Chondrocyte (in vitro differentiated cells): ENCODE measurements at places on chromosomes 2 and 18.

GRCh38 chr2:105387225-105387624, 11.6 kb downstream of the FHL2 start:
- DNase-seq, result no peak

GRCh38 chr18:54086046-54086802, 138.2 kb downstream of the MBD2 start:
- DNase-seq, result no peak

GRCh38 chr2:54726940-54727339, 3.5 kb downstream of the EML6 start:
- DNase-seq, result no peak

DNA sequence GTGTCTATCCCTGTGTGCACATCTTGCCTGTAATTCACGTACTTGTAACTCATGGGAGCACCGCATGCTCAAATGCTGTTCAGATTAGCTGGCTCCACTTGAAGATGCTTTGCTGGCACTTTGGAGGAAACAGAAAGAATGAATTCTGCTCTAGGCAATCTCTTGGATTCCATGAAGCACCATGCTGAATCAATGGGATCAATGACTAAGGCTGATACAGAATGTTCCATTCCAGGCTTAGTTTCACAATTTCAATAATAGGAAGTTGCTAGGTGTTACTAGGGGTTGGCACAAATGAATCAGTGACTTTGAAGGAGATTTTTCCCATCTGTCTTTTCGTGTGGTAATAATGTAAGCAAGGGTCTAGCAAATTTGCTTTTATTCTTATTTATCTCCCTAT, 328.8 kb downstream of the OSR1 start:
- DNase-seq, result no peak

DNA sequence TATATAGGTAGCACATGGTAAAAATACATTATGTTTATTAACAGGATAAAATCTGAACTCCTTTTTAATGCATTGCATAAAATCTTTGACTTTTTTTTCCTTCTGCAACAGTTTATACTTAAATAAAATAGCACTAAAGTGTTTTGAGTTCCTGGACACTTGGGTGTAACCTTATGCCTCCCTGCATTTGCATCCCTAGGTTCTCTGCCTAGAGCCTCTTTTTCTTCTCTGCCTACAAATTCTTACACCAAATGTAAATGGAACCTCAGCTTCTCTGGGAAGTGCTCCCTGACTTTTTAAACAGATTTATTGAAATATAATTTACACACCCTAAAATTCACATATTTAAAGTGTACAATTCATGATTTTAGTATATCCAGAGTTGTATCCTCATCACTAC, 1017.6 kb downstream of the CNTNAP5 start:
- DNase-seq, result no peak

- DNase-seq, result no peak
These were observed 79.6 kb upstream of the SPOPL start for GRCh38 chr2:138421971-138422335.
